ENCODE measurements at places on chromosomes 7 and 10.

DNA sequence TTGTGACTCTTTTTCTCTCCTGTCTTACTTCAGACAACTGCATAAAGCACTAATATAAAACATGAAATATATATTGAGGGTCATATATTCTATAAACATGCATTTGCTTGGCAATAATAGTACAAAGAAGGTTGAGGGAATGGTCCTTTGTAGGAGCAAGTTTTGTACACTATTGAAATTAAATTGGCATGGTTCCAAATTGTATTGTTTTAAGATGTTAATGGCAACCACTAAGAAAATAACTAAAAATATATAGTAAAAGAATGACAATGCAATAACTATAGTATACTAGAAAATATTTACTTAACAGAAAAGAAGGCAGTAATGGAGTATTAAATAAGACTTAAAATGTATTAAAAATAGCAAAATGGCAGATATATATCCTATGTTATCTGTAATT lies 33.7 kb upstream of the KAT6B start:
- no peak for DNase-seq

GRCh38 chr7:8254667-8255066 lies 7.3 kb downstream of the ICA1 start:
- peak; percentile 65 for DNase-seq

DNA sequence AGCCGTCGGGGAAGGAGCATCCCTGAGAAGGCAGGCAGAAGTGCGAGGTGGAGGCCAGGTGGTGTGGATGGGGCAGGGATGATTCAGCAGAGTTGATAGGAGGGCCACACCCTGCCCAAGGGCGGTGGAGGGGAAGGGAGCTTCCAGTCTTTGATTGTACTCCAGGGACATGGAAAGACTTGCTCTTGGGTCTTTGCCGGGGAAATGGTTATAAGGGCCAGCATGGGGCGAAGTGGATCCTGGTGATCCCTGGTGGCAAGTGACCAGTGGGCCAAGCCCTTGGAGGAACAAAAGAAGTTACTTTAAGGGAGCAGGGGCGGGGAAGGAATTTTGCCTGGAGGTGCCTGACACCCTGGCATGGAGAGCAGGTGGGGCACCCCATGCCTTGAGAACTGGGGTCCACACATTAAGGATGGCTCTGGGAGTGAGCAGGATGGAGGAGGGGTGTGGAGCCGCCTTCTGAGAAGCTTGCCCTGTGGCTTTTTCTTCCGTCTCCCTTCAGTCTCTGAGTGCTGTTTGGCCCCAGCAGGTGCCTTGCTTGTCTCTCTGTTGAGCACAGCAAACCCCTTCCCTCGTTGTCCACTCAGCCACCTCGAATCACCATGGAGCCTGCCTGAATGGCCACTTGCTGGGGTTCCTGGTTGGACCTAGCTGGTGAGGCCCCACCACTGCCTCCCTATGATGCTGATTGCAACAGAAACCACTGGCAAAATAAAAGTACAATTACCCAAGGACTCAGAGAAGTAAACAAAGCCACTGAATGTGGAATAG lies 83.9 kb downstream of the RAMP3 start:
- DNase-seq: no peak

DNA sequence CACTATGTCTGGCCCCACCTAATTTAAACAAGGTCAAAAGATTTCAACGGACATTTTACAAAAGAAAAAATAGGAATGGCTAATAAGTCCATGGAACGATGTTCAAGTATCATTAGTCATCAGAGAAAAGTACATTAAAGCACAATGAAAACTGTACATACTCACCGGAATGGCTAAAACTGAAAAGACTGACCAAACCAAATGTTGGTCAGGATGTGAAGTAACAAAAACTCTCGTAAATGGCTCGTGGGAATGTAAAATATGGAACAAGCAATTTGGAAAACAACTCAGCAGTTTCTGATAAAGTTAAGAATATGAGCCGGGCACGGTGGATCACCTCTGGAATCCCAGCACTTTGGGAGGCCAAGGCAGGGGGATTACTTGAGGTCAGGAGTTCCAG lies 65.7 kb upstream of the PARD3 start:
- DNase-seq: no peak

GRCh38 chr7:46741938-46742540 lies 821.0 kb upstream of the IGFBP3 start:
- no peak for DNase-seq

DNA sequence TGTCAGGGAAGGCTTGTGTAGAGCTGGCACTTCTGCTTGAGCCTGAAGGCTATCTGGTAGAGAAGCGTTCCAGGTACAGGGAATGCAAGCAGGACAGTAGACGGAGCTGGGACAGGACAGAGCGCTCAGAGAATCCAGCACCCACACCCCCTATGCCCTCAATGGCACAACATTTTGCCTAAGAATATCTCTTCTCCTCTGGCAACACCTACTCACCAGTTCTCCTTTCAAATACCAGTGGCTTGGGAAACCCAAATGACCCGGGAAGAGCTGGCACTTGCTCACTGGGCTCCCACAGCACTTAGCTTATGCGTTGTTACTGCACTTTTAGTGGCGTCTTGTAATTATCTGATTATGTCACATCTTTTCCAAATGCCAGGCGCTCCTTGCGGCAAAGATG lies 118.6 kb downstream of the RNF216 start:
- DNase-seq: no peak

DNA sequence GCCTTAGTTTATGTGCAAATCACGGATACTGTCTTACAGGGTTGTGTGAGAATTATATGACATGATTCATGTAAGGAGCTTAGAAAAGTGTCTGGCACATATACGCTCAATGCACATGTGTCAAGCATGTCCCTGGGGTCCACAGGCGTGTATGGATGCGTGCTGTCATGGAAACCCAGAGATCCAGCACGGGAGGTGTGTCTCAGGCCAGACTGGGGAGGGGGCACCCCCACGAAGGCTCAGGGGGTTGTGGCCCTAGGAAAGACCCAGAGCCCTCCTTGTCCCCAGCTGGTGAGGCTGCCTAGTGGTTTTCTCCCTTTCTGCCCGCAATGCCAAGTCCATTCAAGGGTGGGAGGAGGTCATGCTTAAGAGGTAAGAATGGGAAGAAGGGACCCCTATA lies 9.1 kb downstream of the BTBD16 start:
- no peak for DNase-seq

DNA sequence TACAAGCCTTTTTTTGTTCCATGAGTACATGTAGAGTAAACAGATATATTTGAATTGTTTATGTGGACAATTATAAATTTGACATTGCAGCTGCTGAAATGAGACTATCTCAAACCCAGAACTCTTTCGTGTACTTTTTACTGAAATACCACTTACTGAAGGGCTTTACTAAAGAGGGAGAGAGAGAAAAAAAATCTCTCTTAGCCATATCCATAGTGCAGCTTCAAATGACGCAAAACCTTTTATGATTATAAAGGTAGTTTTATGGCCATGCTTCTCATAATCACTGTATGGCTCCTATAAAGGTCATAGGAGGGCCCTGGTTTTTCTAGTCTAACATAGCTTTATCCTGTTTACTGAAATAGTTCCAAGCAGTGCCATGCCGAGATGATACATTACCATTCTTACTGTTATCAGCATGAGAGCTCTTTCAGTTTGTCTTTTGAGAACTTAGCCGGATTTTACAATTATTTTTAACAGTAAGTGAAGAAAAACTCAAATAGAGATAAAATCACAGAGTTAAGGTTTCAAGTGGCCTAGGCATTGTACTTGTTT lies 35.1 kb downstream of the KCND2 start:
- no peak for DNase-seq

DNA sequence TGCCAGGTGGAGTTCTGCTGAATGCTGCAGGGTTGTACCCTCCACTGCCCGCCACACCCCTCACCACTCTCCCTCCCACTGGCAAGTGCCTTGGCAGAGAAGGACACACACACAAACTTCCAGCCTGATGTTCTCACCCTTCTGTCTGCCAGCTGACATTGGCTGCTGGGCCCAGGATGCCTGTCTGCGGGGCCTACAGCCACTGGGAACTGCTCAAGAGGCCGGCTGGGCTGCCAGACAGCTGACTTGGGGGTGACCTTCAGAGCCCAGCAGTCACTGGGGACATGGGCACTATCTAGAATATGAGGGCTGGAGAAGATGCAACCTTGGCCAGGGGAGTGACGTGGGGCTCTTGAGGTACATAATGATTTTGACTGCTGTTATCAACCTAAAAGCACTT lies 157.1 kb downstream of the SH3PXD2A start:
- DNase-seq: no peak

GRCh38 chr7:44735403-44736165 lies 13.1 kb upstream of the ZMIZ2 start:
- DNase-seq: no peak

DNA sequence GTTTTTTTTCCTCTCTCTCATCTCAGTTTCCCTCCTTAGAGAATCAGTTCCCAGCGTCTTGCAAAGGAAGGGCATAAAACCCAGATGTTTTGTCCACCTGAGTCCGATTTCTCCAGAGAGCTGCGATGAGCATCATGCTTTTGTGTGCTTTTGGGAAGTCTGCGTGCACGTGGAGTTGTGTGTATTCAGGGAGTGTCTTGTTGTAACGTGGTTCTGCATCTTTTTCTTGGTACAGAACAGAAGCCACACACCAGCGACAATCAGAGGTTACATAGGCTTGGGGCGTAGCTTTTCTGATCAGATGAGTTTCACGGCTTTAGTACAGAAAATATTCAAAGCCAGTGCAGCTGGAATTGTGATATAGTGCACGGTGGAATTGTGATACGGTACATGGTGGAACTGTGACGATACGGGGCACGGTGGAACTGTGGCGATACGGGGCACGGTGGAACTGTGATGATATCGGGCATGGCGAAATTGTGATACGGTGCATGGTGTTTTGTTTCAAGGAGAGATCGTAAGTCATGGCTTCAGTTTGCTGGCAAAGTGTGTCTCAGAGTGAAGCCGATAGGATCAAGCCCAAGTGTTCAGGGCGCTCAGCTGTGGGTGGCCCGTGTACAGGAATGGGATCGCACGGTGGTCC lies 32.8 kb downstream of the FOXK1 start:
- DNase-seq: no peak

- no peak for DNase-seq
Observed at GRCh38 chr7:121076350-121077164, 88.0 kb downstream of the CPED1 start.

- no peak for DNase-seq
Observed at GRCh38 chr10:79146611-79147130, 77.9 kb downstream of the ZMIZ1 start.

DNA sequence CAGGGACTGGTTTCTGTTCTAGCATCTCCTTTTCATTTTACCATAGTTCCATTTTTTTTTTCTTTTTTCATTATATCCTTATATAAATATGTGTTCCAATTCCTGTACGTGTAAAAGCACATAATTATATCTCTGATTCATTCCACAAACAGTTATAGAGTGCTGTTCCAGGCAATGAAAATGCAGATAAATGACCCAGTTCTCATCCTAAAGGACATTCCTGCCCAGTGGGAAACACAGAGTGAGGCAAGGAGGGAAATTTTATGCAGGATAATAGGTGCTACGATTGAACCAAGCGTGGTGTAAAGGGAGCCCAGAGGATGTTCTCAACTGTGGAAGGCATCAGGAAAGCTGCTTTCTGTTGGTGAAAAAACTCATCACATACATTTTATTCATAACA lies 408.1 kb downstream of the GATA3 start:
- DNase-seq: no peak

DNA sequence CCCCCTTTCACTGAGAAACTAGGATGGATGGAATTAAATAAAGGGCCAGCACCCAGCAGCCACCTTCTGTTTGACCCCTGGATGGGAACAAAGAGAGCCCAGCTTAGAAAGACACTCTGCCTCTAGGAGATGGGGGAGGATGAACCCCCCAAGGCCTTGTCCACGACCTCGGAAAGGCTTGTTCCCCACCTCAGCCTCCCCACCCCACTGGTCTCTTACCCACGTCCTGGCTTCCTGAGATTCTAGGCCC lies 9.7 kb downstream of the ITPRIP start:
- no peak for DNase-seq

GRCh38 chr7:82258181-82258580 lies 185.4 kb downstream of the CACNA2D1 start:
- no peak for DNase-seq

- DNase-seq: no peak
Observed at GRCh38 chr7:102097601-102098161, 189.0 kb upstream of the SH2B2 start.

- DNase-seq: no peak
Observed at GRCh38 chr10:89171996-89172395, 35.1 kb downstream of the CH25H start.

DNA sequence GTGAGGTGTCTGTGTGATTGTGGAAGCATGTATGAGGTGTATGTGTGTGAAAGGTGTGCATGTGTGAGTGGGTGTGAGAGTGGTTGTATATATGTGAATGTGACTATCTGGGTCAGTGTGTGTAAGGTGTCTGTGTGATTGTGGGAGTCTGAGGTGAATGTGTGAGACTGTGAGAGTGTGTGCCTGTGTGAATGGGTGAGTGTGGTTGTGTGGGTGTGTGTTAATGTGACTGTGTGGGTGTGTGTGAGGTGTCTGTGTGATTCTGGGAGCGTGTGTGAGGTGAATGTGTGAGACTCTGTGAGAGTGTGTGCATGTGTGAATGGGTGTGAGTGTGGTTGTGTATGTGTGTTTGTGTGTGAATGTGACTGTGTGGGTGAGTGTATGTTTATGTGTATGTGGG lies 385.1 kb downstream of the TCERG1L start:
- no peak for DNase-seq

GRCh38 chr10:119113751-119114732 lies 10.1 kb downstream of the DENND10 start:
- DNase-seq: no peak

DNA sequence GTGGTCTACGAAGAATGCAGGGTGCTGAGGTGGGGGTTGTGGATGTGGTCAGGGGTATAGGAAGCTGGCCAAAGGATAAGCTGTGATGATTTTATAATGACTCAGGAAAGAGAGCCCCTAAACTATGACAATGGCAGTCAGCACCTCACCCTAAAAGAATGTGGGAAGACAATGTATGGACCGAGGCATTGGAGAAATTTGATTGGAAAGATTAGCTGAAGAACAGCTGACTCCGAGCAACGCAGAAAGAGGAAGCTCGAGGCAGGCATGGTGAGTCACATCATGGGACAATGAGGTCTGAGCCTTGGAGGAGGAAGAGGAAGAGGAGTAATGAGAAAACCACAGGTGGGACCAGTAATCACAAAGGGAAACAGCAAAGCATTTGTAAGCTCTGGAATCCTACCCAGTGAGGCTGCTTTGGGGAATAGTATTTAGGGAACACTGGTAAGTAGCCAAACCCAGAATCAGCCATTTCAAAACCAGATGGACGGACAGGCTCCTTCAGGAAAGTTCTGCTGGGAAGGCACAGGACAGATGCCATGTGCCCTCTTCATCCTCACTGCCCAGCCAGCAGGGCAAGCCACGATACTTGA lies 295.4 kb downstream of the PRPF18 start:
- DNase-seq: no peak

GRCh38 chr10:91090761-91091529 lies 129.5 kb upstream of the PCGF5 start:
- no peak for DNase-seq

Measured in NCI-H345 (cell line).